ENCODE measurements at places on chromosomes 11 and 22.

GRCh38 chr22:34198976-34199375 lies 278.7 kb upstream of the LARGE1 start:
- H3K27me3 ChIP-seq: peaks cover 26% of the 10 kb centered on the region
- H3K4me3 ChIP-seq: no peak overlapping the region
- DNase-seq: no peak

- H3K4me1 ChIP-seq: peaks cover 33% of the 10 kb centered on the region
- peaks cover 12% of the 10 kb centered on the region for H3K27me3 ChIP-seq
- no peak for DNase-seq
- H3K36me3 ChIP-seq: peaks cover 48% of the 10 kb centered on the region
Measured at GRCh38 chr11:32390712-32391111, 44.6 kb downstream of the WT1 start.

DNA sequence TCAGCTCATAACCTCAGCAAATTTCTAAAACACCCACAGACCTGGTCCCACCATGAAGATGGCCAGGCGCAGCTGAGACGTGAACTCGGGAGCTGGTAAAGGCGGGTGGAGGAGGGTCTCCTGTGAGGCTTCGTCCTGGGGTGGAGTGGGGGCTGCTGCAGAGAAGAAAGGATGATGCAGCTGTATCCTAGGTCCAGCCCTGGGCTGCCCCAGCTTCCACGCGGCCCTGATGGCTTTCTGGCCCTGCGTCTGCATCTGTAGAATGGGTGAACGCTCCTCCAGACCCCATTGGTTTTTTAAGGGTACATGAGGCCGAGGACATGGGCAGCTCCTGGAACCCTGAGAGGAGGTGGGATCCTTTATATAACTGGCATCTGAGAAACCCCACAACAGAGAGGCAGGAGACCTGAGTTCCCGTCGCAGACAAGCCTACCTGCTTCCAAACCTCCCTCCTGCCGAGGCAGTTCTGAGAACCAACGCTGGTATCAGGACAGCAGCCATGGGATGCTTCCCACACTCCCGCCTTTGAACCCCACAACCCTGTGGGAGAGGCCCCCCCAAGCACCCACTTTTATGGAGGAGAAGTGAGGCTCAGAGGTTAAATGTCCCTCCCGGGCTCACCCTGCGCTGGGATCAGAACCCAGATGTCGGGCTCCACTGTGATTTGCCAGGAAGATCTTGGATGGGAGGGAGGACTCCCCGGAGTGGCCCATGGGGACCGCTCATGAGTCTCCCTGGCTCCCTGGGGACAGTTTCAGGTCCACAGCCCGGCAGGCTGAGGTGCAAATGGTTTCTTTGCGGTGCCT lies 55.2 kb upstream of the FGF3 start:
- DNase-seq: peak; percentile 30
- H3K27me3 ChIP-seq: peaks cover 5% of the 10 kb centered on the region
- H3K36me3 ChIP-seq: no peaks in the 10 kb centered on the region
- H3K27ac ChIP-seq: no peak overlapping the region
- H3K4me1 ChIP-seq: peaks cover 4% of the 10 kb centered on the region

DNA sequence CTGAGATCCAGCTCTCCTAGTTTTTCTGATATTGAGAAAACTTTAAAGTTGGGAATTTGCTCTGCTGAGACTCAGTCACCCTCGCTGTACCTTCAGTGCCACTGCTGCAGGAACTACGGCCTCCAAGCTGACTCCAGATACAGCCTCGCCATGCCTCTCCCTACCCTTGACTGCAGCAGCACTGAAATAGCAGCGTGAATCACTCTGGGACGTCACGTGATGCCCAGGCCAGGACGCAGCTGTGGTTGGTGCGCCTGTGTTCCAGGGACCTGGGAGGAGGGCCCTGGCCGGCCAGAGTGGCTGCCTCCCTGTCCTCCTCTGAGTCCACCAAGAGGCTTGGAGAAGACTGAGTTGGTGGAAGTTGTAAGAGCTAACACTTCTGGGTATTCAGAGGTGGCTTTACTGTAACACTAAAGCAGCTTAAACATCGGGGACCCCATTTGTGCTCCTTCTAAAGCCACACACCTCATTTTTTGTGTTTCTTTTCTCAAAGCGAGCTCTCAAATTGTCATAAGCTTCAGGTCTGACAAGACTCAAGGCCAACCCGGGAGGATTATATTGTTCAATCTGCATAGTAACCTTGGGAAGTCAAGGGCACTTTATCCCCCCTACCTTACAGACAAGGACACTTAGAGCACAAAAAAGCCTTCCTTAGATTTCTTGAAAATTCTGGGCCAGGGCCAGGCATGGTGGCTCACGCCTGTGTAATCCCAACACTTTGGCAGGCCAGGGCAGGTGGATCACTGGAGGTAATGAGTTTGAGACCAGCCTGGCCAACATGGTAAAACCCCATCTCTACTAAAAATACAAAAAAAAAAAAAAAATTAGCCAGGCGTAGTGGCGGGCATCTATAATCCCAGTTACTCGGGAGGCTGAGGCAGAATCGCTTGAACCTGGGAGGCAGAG lies 4.2 kb upstream of the STIP1 start:
- no peaks in the 10 kb centered on the region for H3K27me3 ChIP-seq
- peaks cover 30% of the 10 kb centered on the region for H3K4me1 ChIP-seq
- H3K4me3 ChIP-seq: peak overlapping the region; percentile 41
- no peaks in the 10 kb centered on the region for H3K36me3 ChIP-seq
- peak; percentile 55 for DNase-seq
- peak overlapping the region; percentile 91 for H3K27ac ChIP-seq

- DNase-seq: no peak
- no peak overlapping the region for H3K4me3 ChIP-seq
- no peaks in the 10 kb centered on the region for H3K36me3 ChIP-seq
- peaks cover 9% of the 10 kb centered on the region for H3K27me3 ChIP-seq
Measured at GRCh38 chr22:16915701-16916100, 90.5 kb upstream of the XKR3 start.

- H3K27ac ChIP-seq: no peak overlapping the region
- H3K36me3 ChIP-seq: no peaks in the 10 kb centered on the region
- peaks cover 4% of the 10 kb centered on the region for H3K4me1 ChIP-seq
- no peak for DNase-seq
Measured at GRCh38 chr11:13328286-13328685, 50.7 kb downstream of the BMAL1 start.

GRCh38 chr11:31815711-31816467 lies 4.8 kb upstream of the PAX6 start:
- peak overlapping the region; percentile 21 for H3K4me3 ChIP-seq
- no peaks in the 10 kb centered on the region for H3K36me3 ChIP-seq
- peaks cover 26% of the 10 kb centered on the region for H3K4me1 ChIP-seq
- H3K27me3 ChIP-seq: peaks cover 97% of the 10 kb centered on the region
- no peak for DNase-seq
- H3K27ac ChIP-seq: no peak overlapping the region

- peaks cover 4% of the 10 kb centered on the region for H3K4me1 ChIP-seq
- no peaks in the 10 kb centered on the region for H3K27me3 ChIP-seq
- DNase-seq: no peak
Measured at GRCh38 chr11:85752890-85753581, 57.9 kb downstream of the SYTL2 start.

DNA sequence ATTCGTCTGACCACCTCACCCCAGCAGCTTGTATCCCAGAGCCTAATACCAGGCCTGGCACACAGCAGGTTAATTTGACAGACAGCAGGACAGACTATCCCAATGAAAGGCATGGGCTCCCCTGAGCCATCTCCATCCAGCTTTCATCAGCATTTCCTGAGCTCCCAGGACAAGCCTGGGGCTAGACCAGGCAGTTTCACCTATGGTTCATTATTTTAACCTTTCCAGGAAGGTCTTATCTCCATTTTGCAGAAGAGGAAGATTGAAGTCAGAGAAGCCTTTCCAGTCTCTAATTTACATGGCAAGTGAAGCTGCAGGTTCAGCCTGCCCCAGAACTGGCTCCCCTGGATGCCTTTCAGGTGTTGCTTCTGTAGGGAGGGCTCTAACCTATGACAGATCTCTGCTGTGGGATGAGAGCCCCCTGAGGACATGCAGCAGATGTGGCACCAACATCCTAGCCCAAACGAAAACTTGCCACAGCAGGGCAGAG lies 17.0 kb downstream of the ARRB1 start:
- H3K4me3 ChIP-seq: no peak overlapping the region
- H3K36me3 ChIP-seq: no peaks in the 10 kb centered on the region
- peak overlapping the region; percentile 61 for H3K27ac ChIP-seq
- H3K27me3 ChIP-seq: no peaks in the 10 kb centered on the region
- peaks cover 61% of the 10 kb centered on the region for H3K4me1 ChIP-seq

- H3K36me3 ChIP-seq: peaks cover 38% of the 10 kb centered on the region
- H3K27me3 ChIP-seq: no peaks in the 10 kb centered on the region
- no peak overlapping the region for H3K4me3 ChIP-seq
- H3K27ac ChIP-seq: no peak overlapping the region
Measured at GRCh38 chr11:103297900-103298299, 188.7 kb downstream of the DYNC2H1 start.

DNA sequence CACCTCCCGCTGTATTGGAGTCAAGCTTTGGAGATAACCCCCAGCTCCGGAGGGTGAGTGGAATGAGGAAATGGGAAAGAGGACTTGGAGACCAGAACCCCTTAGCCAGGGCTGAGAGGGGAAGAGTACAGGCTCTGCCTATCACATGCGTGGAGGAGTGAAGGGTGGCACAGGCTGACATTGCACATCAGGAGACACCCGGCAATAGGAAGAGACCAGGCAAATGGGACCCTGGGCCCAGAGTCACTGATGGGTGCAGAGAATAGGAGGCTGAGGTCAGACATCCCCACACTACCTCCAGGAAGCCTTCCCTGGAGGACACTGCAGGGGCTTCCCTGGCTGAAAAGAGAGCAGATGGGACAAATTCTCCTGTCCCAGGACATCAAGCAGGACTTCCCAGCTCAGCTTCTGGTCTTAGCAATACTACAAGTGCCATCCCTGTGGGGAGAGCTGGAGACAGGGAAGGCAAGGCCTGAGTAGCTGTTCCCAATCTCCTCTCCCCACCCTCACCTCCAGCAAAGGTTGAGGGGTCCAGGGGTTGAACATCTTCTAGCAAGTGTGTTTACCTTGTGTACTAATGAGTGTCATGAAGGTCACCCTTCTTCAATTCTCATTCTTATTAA lies 160.7 kb downstream of the BUD13 start:
- H3K4me1 ChIP-seq: no peaks in the 10 kb centered on the region
- H3K27me3 ChIP-seq: peaks cover 79% of the 10 kb centered on the region
- H3K27ac ChIP-seq: no peak overlapping the region
- peak; percentile 20 for DNase-seq

- peaks cover 48% of the 10 kb centered on the region for H3K4me1 ChIP-seq
- DNase-seq: no peak
- H3K4me3 ChIP-seq: no peak overlapping the region
- peaks cover 2% of the 10 kb centered on the region for H3K27me3 ChIP-seq
- no peaks in the 10 kb centered on the region for H3K36me3 ChIP-seq
- peak overlapping the region; percentile 83 for H3K27ac ChIP-seq
Measured at GRCh38 chr22:35480627-35481550, 59.7 kb upstream of the RASD2 start.

- H3K4me1 ChIP-seq: peaks cover 24% of the 10 kb centered on the region
- H3K4me3 ChIP-seq: no peak overlapping the region
- DNase-seq: no peak
- no peak overlapping the region for H3K27ac ChIP-seq
- H3K27me3 ChIP-seq: peaks cover 11% of the 10 kb centered on the region
Measured at GRCh38 chr22:24512043-24512442, 16.9 kb downstream of the UPB1 start.

GRCh38 chr11:128227466-128227865 lies 359.9 kb downstream of the ETS1 start:
- H3K36me3 ChIP-seq: no peaks in the 10 kb centered on the region
- H3K27ac ChIP-seq: no peak overlapping the region
- H3K4me3 ChIP-seq: no peak overlapping the region
- no peaks in the 10 kb centered on the region for H3K27me3 ChIP-seq
- DNase-seq: no peak

DNA sequence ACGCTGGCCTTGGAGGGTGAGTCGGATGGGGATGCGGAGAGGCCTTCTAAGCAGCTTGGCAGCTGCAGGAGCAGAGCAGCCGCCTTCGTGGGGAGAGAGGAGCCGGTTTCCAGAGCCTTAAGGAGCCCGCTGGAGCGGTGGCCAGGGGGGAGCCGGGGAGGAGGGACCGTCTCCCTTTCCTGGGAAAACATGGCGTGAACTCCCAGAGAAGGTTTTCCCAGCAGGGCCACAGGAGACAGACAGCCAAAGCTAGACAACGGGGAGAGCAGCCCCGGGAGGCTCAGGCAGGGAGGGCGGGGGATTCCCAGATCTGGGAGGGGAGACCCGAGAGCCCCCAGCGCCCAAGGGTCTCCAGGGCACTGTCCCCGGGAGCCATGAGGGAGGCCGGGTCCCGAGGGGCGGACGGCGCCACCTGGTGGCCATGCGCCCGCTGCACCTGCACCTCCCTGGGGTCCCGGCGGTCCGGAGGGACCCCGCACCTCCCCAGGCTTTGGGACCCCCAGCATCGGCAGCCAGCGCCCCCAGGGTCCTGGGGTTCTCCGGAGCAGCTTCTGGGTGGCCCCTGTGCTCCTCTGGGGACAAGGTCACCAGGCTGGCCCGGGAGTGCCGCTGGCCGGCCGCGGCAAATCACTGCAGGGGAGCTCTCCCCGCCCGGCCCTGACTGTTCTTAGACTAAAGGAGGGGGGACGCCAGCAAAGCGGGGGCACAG lies 2.4 kb upstream of the SYT8 start:
- peaks cover 52% of the 10 kb centered on the region for H3K4me1 ChIP-seq
- peak overlapping the region; percentile 43 for H3K4me3 ChIP-seq
- no peaks in the 10 kb centered on the region for H3K36me3 ChIP-seq
- peak; percentile 61 for DNase-seq
- H3K27ac ChIP-seq: peak overlapping the region; percentile 79

- H3K27ac ChIP-seq: no peak overlapping the region
- H3K4me1 ChIP-seq: peaks cover 30% of the 10 kb centered on the region
- H3K27me3 ChIP-seq: no peaks in the 10 kb centered on the region
- H3K4me3 ChIP-seq: no peak overlapping the region
- DNase-seq: peak; percentile 39
Measured at GRCh38 chr11:122100037-122100755, 15.8 kb downstream of the BLID start.

DNA sequence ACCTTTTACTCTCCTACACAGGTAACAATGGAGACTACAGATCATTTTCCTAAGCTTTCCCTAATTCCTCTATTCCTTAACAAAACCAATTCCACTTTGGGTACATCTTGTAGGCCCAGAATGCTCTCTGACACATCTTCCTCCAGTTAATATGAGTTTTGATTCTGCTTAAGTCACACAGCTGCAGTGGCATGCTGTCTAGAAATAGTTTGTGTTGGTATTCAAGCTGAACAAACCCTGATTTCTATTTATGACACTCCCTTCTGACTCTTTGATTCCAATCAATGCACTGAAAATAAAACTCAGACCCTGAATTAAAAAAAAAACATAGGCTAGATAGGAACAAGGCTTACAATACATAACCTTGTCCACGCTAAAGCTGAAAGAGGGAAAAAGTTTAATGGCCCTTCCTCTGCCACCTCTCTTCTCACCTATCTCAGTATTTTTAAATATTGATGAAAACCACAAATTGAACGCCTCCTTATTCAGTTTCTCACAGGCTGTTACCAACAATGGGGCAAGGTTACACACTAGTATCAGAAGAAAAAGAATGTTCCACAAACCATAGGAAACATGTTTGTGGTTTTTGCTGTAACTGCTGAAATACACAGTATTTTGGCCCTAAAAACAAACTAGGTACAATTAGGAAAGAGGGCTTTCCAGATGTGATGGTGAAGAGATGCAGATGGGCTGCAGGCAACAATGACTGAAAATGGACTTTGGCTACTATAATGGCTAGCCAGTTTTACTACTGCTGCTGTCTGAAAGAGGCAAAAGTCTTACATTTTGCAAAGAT lies 35.7 kb upstream of the GAB2 start:
- no peak overlapping the region for H3K4me3 ChIP-seq
- no peak for DNase-seq
- peaks cover 16% of the 10 kb centered on the region for H3K36me3 ChIP-seq
- H3K27me3 ChIP-seq: no peaks in the 10 kb centered on the region

- H3K4me1 ChIP-seq: no peaks in the 10 kb centered on the region
- H3K27me3 ChIP-seq: peaks cover 9% of the 10 kb centered on the region
Measured at GRCh38 chr11:4798427-4799183, 5.6 kb downstream of the OR52R1 start.

Data from mesothelial cell of epicardium (in vitro differentiated cells).